Left renal cortex interstitium (tissue), 4 donors: ENCODE measurements at places on chromosomes 3 and 15. TPM values are rescaled to one million over a fixed set of nuclear protein-coding genes. Genes with fewer than 3 reads are reported as not detected.

The EFCC1 gene
- polyA plus RNA-seq, result 3.1 TPM

GRCh38 chr3:72255191-72255590, 470.2 kb upstream of the PROK2 start:
- no peak for DNase-seq

DNA sequence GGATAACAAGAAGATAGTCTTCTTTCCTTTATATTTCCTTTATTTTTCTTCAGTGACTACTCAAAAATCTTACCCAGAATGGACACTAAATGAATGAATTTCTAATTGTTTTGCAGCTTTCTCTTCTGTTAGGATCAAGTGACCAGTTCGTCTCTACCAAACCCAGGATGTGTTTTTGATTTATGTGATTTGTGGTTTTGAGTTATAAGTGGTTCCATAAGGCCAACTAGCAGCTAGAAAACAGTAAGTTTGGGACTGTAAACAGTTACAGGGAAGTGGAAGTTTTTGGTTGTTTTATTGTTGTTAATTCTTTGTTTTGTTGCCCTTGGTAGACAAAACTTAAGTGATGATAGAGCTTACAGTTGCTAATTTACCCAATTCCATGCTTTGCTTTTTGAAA, 456.5 kb downstream of the IL5RA start:
- DNase-seq, result no peak

GRCh38 chr15:74730619-74731316, 5.4 kb upstream of the CYP1A1 start:
- no peak for DNase-seq

DNA sequence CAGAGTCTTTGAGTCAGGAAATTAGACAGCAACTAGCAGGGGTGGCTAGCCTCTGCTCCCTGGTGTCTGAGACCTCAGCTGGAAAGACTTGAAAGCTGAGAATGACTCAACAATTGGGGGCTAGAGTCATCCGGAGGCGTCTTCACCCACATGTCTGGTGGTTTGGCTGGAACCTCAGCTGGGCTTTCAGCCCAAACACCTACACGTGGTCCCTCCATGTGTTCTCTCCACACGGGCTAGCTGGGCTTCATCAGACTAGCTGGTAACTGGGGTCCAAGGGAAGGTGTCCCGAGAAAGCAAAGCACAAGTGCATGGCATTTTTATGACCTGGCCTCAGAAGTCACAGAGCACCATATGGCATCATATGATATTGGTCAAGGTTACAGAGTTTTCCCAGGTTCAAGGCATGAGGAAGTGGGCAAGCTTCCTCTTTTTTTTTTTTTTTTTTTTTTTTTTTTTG, 19.9 kb upstream of the ABHD2 start:
- no peak for DNase-seq

- no peak for DNase-seq
Measured at GRCh38 chr15:29127506-29128430, 141.9 kb downstream of the NSMCE3 start.

DNA sequence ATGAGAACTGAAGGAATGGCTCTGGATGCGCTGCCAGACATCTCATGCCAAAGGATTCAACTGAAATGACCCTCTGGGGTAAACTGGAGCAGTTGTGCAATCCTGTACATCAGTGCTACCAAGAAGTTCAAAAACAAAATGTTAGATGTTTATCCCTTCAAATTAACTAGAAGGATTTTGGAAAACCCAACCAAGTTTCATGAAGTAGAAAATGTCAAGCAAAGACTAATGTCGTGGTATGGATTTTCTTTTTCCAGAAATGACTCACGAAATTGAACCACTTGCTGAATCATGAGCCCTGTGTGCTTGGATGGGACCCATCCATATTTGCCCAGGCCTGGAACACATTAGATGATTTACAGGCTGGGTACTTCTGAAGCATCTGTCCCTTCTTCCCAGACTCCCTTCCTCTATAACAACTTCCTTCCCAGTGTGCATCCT, 101.6 kb downstream of the LRTM1 start:
- no peak for DNase-seq

GRCh38 chr15:62248277-62248984, 83.3 kb upstream of the C2CD4B start:
- no peak for DNase-seq

DNA sequence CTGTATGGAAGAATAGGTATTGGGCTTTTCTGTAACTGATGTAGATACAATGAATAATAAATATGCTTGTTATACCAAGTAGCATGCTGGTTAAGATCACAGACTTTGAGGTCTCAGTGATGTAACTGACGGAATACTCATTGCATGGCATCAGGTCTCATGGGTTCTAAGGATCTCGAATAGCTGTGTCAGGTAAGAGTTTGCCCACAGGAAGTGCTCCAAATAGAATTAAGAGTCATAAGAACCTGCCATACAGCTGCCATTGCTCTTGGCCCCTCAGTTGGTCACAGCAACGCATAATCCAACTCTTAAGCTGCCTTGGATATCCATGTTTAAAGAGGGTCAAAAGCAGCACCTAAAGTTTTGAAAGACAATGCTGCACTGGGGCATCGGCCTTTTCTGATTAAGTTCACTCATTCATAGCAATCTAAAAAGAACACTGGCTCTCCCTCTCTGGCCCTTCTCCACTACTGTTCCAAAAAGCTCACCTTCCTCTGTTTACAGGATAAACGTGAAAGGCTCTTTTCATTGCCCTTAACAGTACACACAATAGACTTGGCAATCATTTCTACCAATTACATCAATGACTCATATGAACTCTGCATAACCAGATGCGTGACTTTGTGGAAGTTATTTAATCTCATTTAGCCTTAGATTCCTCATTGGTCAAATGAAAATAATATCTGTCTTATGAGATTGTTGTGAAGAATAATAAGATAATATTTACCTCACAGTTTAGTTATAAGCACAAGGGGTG, 74.6 kb downstream of the ZBTB20 start:
- no peak for DNase-seq
